ENCODE measurements at places on chromosomes 16 and 17.
A peak's percentile ranks its signal among the peaks of the same experiment; 100 is the strongest.

GRCh38 chr17:12492450-12492849 lies 173.2 kb upstream of the MYOCD start:
- no peak for DNase-seq

DNA sequence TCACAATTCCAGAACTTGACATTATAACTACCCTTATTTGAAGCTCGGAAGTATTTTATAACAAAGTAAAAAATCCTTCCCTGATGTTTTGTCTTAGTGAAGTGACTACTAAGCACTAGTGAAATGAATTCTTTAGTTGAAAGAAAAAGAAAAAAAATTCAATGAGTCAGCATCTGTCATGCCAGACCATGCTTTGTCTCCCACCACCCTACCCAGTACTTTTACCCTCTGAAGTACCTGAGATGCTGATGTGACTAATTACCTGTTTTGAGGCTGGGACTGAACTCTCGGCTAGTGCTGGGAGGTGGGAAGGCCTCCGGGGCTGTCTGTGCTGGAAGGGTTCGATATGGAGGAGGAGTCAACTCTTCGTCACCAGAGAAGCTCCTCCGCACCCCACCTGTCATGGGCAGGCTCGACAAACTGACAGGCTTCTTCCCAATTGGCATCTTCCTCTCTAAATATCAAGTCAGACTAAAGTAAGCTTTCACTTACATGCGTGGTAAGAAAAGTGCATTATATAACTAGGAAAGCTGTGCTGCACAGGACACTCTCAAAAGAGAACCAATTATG lies 19.6 kb downstream of the NME2 start:
- no peak for DNase-seq

DNA sequence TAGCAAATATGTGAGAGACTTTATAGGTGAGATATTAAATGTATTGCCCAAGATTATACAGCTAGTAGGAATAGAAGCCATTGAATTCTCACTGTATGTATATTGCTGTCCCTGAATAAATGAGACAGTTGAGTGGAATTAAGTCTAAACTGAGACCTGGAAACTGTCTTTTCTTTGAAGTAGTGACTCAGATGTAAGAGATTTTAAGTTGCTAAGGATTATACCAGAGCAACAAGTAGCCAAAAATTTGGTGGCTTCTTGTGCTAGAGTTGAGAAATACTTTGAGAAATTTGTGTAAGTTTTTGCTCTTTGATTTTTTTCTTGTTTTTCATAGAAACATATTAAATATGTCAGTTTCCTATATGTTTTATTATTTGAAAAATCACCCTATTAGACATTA lies 58.7 kb downstream of the TANC2 start:
- no peak for DNase-seq

GRCh38 chr16:46961373-46962353 lies 11.8 kb downstream of the DNAJA2 start:
- peak; percentile 10 for DNase-seq

DNA sequence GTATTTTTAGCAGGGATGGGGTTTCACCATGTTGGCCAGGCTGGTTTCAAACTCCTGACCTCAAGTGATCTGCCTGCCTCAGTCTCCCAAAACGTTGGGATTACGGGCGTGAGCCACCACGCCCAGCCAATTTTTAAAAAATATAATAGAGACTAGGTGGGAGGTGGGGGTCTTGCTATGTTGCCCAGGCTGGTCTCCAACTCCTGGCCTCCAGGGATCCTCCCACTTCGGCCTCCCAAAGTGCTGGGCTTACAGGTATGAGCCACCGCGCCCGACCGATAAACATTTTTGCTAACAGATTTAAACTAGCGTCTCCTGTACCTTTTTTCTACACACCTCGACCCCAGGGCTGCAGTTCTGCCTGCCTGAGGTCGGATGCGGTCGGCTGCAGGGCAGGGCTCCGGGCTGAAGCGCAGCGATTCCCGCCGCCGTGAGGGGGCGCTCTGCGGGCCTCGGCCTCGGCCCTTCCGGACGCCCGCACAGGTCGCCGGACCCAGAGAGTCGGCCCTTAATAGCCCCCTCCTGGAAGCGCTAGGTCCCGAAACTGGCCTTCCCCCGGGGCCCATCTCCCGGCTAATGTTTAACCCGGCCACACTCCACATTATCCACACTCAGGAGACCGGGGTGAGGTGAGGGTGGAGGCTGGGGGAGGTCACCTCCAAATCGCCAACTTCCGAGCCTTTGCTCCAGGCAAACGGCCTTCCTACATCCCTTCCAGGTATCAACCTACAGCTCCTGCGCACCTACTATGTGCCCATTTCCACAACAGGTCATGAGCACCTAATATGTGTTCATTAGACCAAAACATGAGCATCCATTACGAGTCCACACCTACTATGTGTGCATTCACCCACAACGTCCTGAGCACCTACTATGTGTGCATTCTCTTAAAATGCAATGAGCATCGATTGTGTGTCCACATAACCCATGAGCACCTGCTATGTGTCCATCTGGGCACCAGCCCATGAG lies 2.0 kb upstream of the GLIS2 start:
- DNase-seq: no peak

- no peak for DNase-seq
Measured at GRCh38 chr17:31398381-31399311, 7.2 kb downstream of the RAB11FIP4 start.

DNA sequence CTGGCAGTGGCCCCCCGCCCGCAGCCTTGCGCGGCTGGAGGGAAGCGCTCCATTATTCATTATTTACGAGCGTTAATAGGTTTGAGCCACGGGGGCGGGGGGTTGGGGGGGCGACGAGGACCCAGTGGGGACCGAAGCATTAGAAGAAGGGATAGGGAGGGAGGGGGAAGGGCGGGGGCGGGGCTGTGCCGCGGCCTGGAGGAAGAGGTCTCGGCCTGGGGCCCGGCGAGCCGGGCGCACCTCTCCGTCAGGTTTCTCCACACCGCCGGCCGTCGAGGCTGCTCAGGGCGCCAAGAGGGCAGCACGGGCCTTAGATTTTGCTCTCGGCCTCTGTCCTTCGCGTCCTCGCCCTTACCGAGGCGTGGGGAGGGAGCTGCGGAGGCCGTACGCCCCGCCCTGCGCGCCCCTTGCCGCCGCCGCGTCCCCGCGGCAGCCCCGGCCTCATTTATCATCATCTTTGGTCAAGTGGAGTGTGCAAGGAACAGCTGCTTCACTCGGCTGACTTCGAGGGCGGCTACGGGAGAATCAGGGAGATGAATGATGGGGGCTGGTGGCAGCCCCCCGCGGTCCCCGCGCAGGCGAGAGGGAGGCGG lies 54.2 kb downstream of the SREBF1 start:
- DNase-seq: no peak

DNA sequence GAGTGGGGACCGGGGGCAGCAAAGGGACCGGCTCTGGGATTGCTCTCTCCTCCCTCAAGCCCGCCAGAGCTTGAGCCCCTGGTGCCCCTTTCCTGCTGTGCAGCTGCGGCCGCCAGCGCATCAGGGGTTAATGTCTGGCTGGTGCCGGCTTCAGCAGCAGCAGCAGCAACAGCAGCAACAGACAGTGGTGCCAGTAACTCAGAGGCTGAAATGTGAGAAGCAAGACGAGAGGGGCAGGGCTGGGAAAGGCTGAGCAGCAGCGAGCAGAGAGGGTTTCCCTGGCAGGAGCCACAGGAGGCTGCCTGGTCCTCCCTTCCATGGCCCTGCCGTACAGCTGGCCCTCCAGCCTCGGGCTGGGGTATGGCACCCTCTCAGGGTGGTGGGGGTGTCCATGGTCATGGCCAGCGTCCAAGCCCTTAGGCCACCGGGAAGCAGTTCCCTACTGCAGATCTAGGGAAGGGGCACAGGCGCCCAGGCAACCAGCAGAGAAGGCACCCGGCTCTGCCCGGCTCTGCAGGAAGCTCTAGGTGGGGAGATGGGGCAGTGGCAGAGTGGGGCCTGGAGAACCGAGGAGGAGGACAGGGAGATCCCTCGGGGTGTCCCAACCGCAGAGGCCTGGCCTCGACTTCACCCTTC lies 21.1 kb upstream of the TFAP4 start:
- peak; percentile 35 for DNase-seq

GRCh38 chr16:12553191-12553590 lies 250.5 kb downstream of the CPPED1 start:
- peak; percentile 3 for DNase-seq

DNA sequence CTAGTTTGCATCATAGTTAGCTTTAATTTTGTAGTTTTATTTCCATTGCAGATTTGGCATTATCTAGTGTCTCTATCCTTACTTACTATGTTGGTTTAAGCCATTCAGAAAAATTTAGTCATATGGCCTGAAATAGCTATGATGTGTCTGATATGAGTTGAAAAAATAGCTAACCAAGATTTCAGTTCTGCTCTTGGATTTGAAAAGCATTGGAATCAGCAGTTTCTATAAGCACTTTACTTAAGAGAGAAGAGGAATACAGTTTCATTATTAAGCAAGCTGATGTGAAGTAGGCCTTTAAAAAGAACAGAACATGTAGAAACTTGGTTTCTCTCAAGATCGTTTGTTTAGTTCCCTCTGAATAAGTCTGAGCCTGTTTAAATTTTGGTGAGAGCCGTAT lies 25.9 kb downstream of the LPCAT2 start:
- no peak for DNase-seq

- DNase-seq: no peak
Measured at GRCh38 chr16:83698964-83699363, 108.8 kb upstream of the HSBP1 start.

All from mammary epithelial cell (primary cell).